CD4-positive, alpha-beta T cell treated with Interleukin-6 at 100 ng/mL for 8 hours (primary cell): ENCODE measurements at places on chromosomes 7 and 10.

DNA sequence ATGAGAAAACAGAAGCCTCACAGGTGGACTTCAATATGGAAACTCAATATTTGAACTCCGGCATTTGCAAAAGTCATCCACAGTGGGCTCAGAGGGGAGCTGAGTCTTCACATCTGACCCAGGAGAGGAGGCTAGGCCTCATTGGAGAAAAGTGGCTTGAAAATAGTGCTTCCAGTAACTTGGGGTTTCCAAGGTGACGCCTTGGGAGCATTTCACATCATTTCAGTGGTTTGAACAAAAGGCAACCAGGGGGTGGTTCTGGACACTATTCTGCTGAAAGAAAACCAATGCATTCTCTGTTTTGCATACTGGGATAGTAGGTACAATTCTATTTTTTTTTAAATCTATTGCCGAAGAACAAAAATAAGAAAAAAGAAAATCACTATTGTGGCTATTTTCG, 599.2 kb upstream of the POM121L12 start:
- no peak for DNase-seq

DNA sequence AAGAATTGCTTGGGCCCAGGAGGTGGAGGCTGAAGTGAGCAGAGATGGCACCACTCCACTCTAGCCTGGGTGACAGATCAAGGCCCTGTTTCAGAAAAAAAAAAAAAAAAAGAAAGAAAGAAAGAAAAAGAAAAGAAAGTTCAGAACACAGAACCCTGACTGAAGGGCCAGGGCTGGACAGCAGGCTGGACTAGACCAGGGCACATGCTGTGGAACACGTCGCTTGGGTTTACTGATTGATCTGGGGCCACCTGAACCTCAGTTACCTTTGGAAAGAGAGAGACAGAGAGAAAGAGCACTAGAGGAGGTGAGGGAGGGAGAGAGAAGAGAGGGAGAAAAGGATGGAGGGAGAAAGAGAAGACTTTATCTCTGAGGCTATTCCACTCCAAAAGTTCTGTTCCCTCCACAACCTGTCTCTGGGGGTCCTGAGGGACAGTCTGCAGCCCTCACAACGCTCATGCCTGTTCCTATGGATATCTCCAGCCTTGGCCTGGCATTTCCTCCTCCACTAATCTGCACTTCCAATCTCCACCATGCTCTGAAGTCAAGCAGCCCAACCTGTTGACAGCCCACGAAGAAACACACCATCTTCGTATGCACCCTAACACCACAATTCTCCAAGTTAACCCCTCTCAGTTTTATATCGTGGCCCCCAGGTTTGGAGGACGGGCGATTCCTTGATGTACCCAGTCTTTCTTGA, 81.8 kb downstream of the COBL start:
- no peak for DNase-seq

DNA sequence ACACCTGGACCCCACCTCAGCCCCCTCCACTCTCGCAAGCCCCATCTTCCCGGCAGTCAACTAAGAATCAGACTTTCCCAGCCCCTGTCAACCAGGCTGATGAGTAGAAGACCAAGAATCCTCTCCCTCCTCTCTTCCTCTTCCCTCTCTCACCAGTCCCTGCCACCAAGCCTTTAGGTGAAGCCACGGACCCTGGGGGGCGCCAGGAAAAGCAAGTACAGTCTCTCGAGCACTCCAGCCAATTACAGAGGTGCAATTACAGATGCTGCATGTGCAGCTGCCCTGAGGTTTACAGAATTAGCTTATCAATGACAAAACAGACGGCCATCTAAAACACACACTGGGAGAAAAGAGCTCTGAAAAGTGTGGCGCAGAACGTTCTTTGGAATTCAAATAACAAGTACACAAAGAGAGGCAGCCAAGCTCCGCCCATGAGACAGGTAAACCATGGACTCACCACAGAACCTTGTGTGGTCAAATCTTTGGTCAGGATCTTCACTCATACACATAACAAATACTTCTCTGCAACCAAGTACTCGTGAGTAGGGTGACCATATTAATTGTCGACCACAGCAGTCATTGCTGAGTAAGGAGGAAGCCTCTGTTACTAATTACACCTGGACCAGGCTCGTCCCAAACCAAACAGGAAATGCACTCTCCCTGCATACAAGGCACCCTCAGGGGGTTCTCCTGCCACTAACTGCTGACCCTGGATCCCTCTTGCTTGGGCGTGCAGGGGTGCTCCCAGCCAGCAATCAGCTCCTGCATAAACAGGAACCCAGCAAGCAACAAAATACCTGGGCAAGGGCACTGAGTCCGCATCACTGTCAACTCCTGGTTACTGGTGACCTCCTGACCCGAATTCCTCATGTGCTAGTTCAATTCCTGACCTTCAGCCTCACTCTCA, 189.2 kb downstream of the FAM107B start:
- DNase-seq = no peak

GRCh38 chr7:148711191-148712102, 12.7 kb downstream of the CUL1 start:
- no peak for DNase-seq

- no peak for DNase-seq
These were observed 96.1 kb downstream of the PIP4K2A start for GRCh38 chr10:22618078-22618785.
